Fibroblast of mammary gland (primary cell): ENCODE measurements at places on chromosomes 6 and 20.

DNA sequence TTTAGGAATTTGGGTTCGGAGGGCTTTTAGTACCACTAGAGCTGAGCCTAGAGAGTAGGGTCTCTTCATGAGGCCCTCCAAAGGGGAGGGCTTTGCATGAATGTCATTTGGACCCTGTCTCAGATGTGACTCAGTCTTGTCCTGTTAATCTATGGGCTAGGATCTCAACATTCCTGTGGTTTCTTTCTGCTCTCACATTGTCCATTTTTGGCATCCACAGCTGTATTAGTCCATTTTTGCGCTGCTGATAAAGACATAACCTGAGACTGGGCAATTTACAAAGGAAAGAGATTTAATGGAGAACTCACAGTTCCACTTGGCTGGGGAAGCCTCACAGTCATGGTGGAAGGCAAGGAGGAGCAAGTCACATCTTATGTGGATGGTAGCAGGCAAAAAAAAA, 61.0 kb downstream of the CRYBG1 start:
- no peak for DNase-seq

DNA sequence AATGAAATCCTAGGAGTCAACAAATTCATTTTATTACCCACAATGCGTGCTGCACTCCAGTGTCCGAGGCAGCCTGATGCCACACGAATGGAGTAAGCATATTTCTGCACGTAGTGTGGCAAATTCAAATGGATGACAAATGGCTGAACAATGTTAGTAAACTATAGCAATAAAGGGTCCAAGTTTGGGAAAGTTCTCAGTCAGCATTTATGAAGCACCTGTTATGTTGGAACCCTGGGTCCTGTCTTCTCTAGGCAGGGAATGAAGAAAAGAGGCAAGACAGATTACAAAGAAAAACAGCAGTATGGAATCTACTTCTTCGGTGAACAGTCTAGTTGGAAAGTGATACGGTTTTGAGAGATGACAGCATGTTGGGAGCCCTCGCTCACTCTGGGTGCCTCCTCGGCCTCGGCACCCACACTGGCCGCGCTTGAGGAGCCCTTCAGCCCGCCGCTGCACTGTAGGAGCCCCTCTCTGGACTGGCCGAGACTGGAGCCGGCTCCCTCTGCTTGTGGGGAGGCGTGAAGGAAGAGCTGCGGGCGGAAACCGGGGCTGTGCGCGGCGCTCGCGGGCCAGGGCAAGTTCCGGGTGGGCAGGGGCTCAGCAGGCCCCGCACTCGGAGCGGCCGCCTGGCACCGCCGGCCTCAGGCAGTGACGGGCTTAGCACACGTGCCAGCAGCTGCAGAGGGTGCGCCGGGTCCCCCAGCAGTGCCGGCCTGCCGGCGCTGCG, 4.8 kb upstream of the RANBP9 start:
- no peak for DNase-seq

- DNase-seq: no peak
These were observed 100.9 kb downstream of the HFE start for GRCh38 chr6:26187981-26188635.

GRCh38 chr20:5128886-5129285, 2.1 kb downstream of the CDS2 start:
- DNase-seq: no peak

- DNase-seq: no peak
These were observed 16.4 kb downstream of the TAAR2 start for GRCh38 chr6:132607544-132608233.

- no peak for DNase-seq
These were observed 244.7 kb upstream of the PRND start for GRCh38 chr20:4476903-4477500.

DNA sequence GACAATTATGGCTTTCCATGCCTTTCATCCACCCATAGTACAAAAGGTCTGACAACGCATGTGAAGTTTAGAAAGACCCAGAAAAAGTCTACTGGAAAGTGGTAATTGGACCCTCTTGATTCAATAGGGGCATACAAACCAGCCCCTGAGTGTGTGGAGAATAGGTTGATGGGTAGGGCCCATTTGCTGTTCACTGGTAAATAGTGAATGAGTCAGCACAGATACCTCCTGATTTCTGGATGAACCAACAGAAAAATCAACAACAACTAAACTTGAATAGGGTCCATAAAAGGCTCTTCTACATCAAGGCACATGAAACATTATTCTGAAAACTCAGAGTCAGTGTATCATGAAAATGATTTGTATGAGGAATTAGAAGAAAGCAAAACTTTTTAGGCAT, 235.4 kb upstream of the SLC35B3 start:
- no peak for DNase-seq

DNA sequence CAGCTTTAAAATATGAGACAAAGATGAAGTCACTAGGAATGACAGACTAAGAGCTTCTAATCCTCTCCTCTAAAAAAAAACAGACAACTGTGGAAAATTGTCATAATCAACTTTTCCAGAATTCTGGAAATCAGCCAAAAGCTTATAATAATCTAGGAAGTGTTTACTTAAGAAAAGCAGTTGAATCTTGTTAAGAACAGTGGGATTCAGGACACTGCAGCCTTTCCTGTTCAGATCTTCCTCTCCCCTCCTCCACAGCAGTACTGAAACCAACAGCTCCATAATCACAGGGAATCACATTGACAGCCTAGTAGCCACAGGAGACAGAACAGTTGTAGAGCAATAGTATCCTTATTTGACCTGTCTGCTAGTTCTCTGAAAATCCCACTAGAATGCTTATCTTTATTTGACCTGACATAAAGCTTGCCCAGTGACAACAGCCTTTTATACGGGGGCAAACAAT, 41.6 kb downstream of the IBTK start:
- peak; percentile 14 for DNase-seq

DNA sequence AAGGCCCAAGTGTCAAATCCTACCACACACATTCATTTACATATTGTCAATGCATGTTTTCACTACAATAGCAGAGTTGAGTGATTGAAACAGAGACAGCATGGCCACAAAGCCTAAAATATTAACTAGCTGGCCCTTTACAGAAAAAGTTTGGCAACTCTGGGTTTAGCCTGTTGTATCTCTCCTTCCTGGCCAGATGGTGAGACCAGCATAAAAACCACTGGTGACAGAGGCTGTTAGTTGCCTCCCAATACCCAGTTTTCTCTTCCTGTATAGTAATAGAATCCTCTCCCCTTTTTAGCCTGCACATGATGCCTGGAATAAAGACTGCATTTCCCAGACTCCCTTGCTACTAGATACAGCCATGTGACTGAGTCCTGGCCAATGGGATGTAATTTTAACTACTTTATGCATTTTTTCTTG, 100.0 kb upstream of the TAB2 start:
- DNase-seq: no peak

- peak; percentile 100 for DNase-seq
These were observed 287.6 kb downstream of the ESR1 start for GRCh38 chr6:152094992-152095592.

GRCh38 chr6:121183742-121184141, 150.5 kb downstream of the TBC1D32 start:
- no peak for DNase-seq

GRCh38 chr20:3677733-3678132, 4.1 kb downstream of the ADAM33 start:
- DNase-seq: peak; percentile 46

GRCh38 chr6:39610221-39610620, 115.0 kb downstream of the KIF6 start:
- DNase-seq: peak; percentile 7

DNA sequence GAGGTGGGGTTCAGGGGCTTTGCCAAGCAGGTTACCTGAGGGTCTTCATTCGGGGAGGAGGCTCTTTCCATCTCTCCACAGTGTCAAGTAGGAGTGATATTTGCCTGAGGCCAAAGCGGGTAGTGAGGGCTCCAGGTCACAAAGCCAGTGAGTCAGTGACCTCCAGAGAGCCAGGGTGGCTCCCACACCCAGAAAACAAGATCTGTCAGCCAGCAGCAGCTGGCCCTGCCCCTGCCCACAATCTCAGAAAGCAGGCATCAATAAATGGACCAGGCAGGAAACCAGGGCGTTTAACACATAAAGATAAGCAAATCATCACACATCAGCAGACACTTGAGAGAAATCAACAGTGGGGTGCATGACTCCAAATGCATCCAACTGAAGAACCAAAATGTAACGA, 250.8 kb downstream of the CDH26 start:
- no peak for DNase-seq

- DNase-seq: no peak
These were observed 12.2 kb downstream of the MTG2 start for GRCh38 chr20:62195075-62195405.

DNA sequence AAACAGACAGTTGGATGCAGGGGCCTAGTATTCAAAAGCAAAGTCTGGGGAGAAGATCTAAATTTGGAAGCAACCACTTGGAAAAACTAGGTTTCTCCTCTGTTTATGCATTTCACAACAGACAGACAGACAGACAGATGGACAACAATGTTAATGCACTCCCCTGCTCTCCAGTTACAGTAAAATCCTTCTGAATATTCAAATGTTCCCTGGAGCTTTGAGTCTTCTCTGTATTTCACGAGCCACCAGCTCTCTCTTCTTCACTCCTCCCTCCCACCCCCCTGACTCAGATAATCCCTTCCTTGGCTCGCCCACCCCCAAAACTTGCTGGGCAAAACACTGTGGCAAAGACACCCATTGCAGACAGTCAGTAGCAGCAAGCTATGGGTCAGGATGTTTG, 129.3 kb upstream of the TOP1 start:
- no peak for DNase-seq

GRCh38 chr20:19758133-19758500, at the start of gene RIN2:
Gene RIN2 (plus strand): TSS chr20:19758258. CDS start chr20:19889602, 131,344 bp downstream.
- no peak for DNase-seq

GRCh38 chr6:116335612-116336215, 35.0 kb upstream of the DSE start:
- DNase-seq: no peak

DNA sequence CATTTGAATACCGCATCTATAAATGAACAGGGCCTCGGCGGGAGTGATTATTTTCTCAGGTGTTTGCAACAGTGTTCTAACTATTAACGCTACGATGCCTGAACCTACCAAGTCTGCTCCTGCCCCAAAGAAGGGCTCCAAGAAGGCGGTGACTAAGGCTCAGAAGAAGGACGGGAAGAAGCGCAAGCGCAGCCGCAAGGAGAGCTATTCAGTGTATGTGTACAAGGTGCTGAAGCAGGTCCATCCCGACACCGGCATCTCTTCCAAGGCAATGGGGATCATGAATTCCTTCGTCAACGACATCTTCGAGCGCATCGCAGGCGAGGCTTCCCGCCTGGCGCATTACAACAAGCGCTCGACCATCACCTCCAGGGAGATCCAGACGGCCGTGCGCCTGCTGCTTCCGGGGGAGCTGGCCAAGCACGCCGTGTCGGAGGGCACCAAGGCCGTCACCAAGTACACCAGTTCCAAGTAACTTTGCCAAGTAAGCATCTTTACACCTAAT, 70.9 kb downstream of the HFE start:
- DNase-seq: no peak

- no peak for DNase-seq
These were observed 112.1 kb upstream of the PMEPA1 start for GRCh38 chr20:57821935-57822334.

GRCh38 chr6:135053406-135053805, 1.2 kb downstream of the HBS1L start:
- DNase-seq: no peak

DNA sequence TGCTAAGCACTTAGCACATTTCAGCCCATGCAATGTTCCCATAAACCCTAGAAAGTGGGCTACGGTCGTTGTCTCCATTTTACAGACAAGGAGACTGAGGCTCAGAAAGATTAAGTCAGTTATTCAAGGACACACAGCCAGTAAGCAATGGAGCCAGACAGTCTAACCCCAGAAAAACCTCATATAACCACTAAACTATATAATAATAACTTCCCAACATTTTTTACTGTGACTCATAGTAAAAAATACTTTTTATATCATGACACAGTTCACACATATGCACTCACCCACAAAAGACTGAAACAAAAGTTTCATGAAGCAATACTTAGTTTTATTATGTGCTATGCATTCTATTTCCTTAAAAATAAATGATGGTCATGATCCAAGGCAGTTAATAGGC, 66.2 kb upstream of the EYA2 start:
- peak; percentile 60 for DNase-seq

GRCh38 chr6:9834233-9834632, 580.6 kb downstream of the TFAP2A start:
- no peak for DNase-seq

DNA sequence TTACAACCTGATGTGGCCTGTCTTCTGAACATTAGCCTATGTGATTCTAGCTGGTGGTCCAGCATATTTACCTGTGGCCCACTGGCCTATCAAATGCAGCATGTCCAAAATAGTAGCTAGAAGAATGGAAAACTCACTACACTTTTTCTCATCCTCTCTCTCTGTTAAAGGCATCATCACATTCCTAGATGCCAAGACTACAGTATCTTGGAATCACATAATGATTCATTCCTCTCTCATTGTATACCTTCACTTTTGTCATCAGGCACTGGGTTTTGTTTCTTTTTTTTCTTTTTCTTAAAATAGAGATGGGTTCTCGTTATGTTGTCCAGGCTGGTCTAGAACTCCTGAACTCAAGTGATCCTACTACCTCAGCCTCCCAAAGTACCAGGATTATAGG, 45.0 kb downstream of the FAM83B start:
- no peak for DNase-seq
